ENCODE measurements at places on chromosomes 13 and 19.

- peak; percentile 73 for DNase-seq
Measured at GRCh38 chr19:35879770-35880317, 11.5 kb downstream of the APLP1 start.

DNA sequence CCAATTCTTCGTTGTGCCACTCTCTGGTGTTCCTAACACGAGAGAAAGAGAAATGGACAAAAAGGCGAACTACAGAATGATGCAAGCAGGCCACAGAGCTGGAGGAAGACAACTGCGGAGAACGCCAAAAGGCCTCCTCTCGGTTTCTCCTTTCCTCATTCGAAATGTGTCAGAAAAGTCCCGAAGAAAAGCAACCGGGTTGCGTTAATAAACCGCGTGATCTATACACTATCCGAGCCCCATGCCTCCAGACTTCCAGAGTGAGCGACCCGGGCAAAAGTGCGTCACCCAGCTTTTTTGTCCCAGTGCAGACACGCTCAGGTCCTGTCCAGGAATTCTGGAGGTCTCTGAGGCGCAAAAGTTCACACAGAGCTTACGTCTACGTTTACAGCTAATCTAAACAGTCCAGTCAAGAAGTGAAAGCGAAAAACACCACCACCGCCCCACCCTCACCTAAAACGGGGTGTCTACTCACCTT lies 413 bp downstream of the N4BP2L2 start:
- peak; percentile 71 for DNase-seq

- peak; percentile 88 for DNase-seq
Measured at GRCh38 chr19:46728693-46729339, 11.9 kb upstream of the PRKD2 start.

DNA sequence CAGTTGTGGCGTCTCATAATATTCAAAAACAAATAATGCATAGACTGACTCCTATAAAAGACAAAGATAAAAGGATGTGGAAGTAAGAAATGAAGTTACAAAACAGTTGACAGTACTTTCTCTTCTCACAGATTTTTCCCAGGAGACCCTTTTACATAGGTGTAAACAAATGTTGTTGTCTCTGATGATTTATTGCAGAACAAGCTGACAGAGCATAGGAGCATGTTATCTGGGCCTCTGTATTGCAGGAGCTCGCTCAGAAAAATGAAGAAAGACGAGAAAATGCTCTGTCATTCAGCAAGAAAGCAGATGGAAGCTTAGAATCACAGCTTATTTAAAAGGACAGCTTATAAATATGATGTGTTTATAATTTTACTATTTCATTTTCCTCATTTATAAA lies 353.6 kb upstream of the GPC6 start:
- DNase-seq: no peak

- DNase-seq: no peak
Measured at GRCh38 chr13:97328222-97328790, 105.7 kb upstream of the RAP2A start.

- DNase-seq: no peak
Measured at GRCh38 chr19:17079710-17080439, 4.3 kb downstream of the MYO9B start.

- DNase-seq: no peak
Measured at GRCh38 chr19:39677961-39678889, 22.5 kb downstream of the LGALS16 start.

DNA sequence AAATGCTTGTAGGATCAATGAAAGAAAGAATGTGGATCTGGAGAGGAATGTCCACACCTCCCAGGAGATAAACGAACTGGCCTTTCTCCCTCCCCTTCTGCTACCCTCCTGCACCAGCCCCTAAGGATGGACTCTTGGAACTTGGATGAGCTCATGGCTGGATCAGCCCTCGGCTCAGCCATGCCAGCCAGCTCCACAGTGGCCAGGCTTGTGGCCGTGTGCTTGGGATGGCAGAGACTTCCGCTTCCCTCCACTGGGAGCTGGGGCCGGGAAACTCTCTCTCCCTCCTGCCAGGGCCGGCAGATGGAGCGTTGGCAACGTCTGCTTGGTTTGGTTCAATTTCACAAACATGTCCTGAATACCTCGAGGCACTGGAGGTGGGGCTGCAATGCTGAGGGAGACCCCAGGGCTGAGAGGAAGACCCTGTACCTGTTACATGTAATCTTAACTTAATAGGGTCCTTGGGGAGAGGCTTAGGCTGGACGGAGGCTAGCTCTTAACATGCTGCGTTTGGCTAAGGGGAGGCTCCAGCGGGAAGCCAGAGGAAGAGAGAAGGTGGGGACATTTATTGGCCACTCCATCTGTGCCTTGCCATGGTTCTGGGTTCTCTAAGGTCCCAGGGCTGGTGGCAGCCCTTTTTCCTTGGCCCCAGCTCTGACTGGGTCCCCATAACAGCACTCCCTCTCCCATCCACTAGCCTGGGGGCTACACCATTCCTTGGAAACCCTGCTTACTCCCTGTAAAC lies 152.5 kb downstream of the IER2 start:
- DNase-seq: no peak

GRCh38 chr19:43470288-43470687 lies 4.9 kb upstream of the LYPD3 start:
- peak; percentile 80 for DNase-seq

DNA sequence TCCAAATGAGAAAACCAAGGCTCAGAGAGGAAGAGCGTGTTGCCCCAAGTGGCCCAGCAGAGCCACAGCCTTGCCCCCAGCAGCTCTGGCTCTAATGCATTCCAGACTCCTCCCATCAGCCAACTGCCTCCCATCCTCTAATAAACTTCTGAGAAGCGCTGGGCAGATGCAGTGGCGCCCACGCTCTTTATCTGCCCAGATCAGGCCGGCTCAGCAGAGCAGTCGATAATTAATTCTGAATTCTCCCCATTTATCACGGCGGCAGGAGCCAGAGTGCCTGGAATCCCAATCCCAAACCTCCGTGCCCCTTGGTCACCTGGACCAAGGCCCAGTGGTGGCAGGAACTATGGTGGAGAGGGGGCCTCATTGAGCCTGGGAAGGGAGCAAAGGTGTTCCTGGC lies 13.9 kb downstream of the TINCR start:
- DNase-seq: no peak

DNA sequence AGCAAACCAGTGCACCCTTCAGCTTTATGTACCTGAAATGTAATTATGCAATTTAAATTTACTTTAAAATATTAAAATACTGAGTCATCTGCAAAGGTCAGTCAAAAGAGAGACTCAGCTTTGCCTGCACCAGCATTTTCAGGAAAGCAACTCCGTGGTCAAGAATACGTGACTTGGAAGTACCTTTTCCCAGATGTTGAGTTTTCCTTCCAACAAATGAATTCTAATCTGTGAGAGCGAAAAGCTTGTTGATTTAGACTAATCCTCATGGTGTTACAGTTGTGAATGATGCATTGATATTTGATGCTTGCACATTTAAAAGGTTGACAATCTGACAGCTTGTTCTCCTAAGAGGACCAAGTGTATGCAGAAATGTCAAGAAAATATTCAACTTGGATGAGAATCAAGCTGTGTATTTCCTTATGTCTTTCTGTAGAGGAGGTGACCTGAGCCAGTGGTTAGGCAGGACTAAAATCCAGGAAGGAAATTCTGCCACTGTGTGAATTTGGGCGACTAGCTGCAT lies 270.4 kb downstream of the ABCC4 start:
- DNase-seq: no peak

DNA sequence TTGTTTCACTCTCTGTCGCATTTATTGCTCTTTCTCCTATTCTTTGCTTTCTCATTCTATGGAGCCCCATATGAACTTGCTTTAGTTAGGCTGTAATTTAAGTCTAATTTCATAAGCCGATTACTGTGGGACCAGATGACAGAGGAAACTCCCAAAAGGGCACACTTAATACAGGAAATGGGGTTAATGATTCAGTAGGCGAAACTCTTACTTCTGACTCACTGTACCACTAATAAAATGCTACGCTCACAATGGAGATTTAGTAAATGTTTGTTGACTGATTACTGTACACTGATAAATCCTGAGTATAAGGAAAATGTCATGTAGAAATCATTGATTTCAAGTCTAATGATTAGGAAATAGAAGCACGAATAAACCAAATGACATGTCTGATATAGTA lies 276.4 kb downstream of the KLF5 start:
- no peak for DNase-seq

DNA sequence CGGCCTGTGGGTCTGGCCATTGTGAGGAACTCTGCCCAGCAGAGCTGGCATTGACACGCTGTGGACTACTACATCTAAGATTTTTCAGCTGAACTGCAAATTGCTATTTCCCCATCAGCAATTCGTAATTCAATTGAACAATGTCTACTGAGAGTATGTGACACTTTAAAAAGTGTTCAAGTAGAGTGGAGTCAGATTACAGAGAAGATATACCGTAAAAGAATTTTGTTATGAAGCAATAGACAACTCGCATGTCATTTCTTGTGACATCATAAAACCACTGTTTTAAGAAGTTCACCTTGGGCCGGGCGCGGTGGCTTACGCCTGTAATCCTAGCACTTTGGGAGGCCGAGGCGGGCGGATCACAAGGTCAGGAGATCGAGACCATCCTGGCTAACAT lies 32.5 kb upstream of the C1QTNF9 start:
- no peak for DNase-seq

DNA sequence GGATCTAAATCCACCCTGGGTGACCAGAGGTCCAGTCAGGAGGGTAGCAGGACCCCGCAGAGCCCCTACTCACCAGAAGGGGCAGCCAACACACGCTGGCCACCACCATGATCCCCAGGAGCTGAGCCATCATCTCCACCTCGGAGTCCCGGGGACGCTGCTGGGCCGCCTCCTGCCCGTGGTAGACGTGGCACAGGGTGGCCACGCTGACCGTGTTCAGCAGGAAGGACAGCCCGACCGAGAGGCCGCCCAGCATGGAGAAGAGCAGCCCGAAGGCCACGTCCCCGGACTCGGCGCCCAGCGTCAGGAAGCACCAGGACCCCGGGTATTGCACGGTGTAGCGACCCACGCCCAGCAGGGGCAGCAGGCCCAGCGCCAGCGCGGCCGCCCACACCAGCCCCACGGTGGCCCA lies 6.9 kb downstream of the TBXA2R start:
- DNase-seq: no peak

DNA sequence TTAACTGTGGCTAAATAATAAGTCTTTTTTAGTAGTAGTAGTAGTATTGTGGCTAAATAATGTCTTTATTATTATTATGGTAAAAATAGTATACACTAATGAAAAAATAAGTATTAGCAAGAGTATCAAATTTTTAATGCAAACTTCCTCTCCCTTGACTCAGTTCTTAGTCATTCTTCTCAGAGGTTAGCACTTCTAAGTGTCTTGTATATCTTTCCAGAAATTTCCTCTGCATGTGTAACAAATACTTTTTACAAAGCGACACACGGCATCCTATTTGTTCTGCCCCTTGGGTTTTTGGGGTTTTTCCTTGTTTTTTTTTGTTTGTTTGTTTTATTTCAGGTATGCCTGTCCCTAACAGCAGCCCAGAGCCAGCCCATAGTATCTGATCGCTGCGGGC lies 20.9 kb downstream of the SIN3B start:
- DNase-seq: no peak

GRCh38 chr13:102847272-102848234 lies 1.7 kb downstream of the ERCC5 start:
- no peak for DNase-seq

DNA sequence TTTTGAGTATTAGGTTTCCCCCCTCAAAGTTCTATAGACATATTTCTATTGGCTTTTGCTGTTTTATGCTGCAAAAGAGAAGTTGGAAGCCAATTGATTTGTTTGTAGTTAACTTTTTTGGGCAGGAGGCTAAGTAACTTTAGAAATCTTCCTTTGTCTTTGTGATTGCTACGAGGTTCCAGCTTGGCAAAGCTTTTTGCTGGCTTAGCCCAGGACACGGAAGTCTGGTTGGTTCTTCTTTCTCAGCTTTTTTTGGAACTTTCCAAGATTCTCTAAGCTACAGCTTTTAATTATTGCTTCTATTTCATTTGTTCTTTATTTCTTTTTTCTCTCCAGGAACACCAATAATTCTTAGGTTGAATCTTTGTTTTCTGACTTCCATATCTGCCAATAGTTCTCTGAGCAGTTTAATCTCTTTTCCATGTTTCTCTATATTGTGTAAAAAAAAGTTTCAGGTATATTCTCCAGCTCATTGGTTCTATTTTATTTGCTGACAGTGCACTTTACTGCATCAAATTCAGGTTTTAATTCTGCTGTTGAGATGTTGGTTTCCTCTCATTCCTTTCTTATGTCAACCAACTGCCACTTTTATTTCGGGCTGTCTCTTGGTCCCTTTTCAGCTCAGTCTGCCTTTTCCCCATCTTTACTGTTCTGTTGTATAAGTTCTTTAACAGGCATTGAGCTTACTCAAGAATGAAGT lies 27.8 kb downstream of the MBNL2 start:
- DNase-seq: no peak

DNA sequence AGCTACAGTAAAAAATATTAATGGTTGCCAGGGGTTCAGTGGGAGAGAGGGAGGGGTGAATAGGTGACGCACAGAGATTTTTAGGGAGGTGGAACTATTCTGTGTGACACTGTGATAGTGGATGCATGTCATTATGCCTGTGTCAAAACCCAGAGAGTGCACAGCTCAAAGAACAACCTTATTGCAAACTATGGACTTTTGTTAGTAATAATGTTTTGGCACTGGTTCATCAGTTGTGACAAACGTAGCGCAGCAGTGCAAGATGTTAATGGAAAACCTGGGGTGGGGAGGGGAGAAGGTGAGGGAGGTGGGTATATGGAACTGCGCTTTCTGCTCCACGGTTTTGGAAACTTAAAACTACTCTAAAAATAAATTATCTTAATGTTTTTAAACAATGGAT lies 134.6 kb upstream of the RFC3 start:
- no peak for DNase-seq

DNA sequence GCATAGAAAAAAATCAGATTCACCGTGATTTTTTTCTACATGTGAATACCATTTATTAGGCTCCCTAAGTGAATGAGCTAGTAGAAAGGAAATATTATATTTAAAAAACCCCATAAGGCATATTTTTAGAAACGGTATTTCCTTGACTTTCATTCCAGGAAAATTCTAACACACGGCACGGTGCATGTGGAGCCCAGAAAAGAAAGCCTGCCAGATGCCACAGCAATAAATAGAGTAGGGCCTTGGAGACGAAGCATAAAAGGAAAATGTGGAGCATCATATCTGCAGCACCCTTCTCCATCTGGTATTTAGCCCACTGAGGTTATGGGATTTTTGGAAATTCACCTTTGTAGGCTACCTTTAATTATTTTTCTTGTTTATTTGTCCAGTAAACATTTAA lies 314.4 kb downstream of the ENOX1 start:
- no peak for DNase-seq

Measured in stimulated activated naive CD4-positive, alpha-beta T cell (primary cell).